Naive thymus-derived CD8-positive, alpha-beta T cell (primary cell): ENCODE measurements at places on chromosomes 16 and 17.

GRCh38 chr16:48262631-48263030, 15.3 kb upstream of the ABCC11 start:
- no peak for DNase-seq

- no peak for DNase-seq
These were observed 738 bp upstream of the XPO6 start for GRCh38 chr16:28212532-28212873.

- DNase-seq = no peak
These were observed 79.8 kb upstream of the TMEM132E start for GRCh38 chr17:34499576-34499975.

DNA sequence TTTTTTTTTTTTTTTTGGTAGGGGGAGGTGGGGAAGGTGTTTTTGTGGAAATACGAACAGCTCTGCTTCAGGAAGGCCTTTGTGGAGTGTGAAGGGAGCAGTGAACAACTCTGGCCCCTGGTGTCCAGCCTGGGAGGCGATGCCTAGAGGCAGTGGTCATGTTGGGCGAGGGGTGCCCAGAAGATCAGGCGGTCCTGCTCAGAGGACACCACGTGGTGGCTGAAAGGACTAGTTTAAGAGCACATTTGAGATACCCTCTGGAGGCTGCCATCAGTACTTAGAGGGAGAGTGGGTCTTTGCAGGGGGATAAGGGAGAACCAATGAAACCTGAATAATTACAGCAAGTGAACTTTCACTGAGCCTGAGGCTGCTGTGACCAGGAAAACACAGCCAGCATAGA, 40.1 kb upstream of the RHOT1 start:
- no peak for DNase-seq

GRCh38 chr17:45357364-45357997, 40.7 kb upstream of the MAP3K14 start:
- DNase-seq = no peak

- no peak for DNase-seq
These were observed 29.8 kb downstream of the CNGB1 start for GRCh38 chr16:57941016-57941664.

- no peak for DNase-seq
These were observed 40.2 kb downstream of the KSR1 start for GRCh38 chr17:27496437-27496943.

DNA sequence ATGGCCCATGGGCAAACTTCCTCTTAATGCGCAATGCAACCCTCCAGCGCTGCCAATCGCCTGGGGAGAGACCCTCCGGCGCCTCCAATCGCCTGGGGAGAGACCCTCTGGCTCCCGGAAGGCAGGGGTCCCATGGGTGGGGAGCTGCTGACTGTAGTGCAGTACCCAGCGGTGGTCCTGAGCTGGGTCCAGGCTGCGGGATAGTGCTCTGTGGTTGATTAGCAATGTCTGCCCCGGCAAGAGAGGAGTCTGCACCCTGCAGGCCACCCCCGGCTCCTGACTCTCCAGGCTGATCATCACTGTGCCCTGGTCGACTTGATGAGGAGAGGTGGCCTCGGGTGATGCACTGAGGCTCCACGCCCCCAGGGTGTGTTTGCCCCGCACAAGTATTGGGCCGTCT, 44.6 kb upstream of the ZNF469 start:
- no peak for DNase-seq

- DNase-seq = no peak
These were observed 49.9 kb downstream of the FBXL20 start for GRCh38 chr17:39351508-39351907.

- DNase-seq = no peak
These were observed 90.1 kb downstream of the DNAH17 start for GRCh38 chr17:78486946-78487680.

GRCh38 chr17:71055128-71055527, 885.8 kb downstream of the KCNJ2 start:
- no peak for DNase-seq

- no peak for DNase-seq
These were observed 13.6 kb downstream of the ATPAF2 start for GRCh38 chr17:18025241-18025944.

DNA sequence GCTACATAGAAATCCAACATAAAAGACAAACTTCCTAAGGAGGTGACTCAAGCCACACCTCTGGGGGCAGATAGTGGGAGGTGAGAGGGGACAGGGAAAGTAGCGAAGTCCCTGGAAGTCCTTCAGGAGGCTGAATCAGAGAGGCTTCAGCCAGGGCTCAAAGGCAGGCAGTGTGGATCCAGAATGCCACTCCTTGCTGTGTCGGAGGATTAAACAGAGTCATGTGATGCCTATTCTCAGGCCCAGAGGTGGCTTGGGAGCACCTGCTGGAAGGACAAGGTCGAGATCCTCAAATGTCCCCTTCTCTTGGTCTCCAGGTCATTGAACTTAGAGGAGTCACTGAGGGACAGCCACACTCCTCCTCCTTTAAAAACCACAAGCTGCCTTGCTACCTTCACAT, 391.1 kb downstream of the SOX9 start:
- DNase-seq = no peak

- no peak for DNase-seq
These were observed 50.0 kb downstream of the CBFA2T3 start for GRCh38 chr16:88927010-88927409.

DNA sequence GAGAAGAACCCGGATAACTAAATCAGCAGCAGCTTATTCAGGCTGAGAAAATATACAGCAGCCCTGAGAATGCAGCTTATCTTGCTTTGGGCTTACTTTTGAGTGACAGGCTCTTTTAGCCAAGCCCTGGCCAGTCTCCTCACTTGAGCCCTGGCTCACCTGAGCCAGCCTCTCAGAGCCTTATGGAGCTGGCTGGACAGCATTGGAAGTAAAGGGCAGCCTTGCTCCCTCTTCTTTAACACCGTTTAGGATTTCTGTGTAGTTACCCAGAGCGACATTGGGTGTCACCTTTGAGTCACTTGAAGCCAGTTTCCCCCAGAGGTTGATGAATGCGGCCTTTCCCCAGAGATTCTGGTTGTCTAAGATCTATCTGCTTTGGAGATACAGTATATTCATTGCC, 7.7 kb upstream of the NPIPB2 start:
- no peak for DNase-seq

GRCh38 chr17:9140550-9141424, 119.5 kb downstream of the NTN1 start:
- no peak for DNase-seq

GRCh38 chr17:279776-280175, 72.8 kb downstream of the RPH3AL start:
- no peak for DNase-seq

- no peak for DNase-seq
These were observed 7.5 kb upstream of the SMTNL2 start for GRCh38 chr17:4576729-4577322.

DNA sequence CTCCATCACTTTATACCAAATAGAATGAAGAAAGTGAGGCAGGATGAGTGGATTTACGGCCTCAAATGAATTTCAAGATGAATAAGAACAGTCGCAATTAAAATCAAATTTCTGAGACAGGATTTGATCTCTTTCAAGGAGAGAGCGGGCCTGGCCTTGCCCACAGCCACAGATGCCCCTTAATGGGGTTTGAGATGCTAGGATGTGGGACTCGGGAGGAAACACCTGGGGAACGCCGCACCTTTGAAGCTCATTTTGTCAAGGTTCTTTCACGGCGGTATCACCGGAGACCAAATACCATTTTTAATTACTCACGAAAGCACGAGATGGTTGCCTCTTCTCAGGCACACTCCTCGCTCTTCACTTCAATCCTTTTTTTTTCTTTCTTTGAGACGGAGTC, 178.1 kb upstream of the SDK2 start:
- no peak for DNase-seq

GRCh38 chr16:10093576-10093975, 88.7 kb downstream of the GRIN2A start:
- DNase-seq = no peak

GRCh38 chr16:79211586-79211985, 389.0 kb downstream of the MAF start:
- DNase-seq = no peak

- no peak for DNase-seq
These were observed 8.2 kb downstream of the ARL4D start for GRCh38 chr17:43406676-43407645.

DNA sequence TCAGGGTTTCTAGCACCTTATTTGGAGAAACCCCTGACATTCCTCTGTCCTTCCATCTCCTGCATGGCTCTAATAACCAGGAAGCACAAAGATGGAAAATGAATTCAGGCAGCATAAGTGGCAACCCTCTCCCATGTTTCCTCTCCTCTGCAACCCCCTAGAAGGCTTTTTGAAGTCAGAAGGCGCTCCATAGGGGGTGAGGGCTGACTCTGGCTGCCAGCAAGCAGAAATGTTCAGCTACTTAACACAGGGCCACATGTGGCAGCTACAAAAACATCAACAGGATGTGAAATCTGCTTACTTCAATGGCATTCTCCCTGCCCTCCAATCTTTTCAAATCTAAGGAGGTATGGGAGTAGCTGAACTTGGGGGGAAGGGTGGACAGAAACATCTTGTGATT, 55.2 kb upstream of the IRX5 start:
- DNase-seq = no peak

GRCh38 chr17:34358631-34359030, 2.4 kb downstream of the CCL13 start:
- no peak for DNase-seq

GRCh38 chr16:86466696-86467406, 43.5 kb upstream of the FOXF1 start:
- DNase-seq = no peak
